ENCODE measurements at places on chromosomes 7 and 10.

- DNase-seq: no peak
Observed at GRCh38 chr7:33733870-33734650, 171.3 kb upstream of the BMPER start.

- no peak for DNase-seq
Observed at GRCh38 chr7:129786825-129787563, 165.8 kb downstream of the UBE2H start.

DNA sequence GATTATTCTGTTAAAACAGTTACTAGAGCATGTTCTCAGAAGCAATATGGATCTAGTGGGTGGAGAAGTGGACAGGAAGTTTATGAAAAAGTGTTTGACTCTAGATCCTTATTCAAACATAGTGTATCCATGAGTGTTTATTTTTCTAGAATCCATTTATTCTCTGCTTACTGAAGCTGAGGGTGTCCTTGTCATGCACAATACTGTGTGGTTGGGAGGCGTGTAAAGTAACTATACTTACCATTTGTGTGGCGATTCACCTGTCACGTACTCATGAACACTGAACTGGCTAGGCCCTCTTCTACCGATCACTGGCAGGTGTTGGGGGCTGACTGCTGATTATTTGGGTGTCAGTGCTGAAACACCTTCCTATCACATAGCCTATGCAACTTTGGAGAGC is 74.0 kb downstream of the POU6F2 start:
- no peak for DNase-seq

DNA sequence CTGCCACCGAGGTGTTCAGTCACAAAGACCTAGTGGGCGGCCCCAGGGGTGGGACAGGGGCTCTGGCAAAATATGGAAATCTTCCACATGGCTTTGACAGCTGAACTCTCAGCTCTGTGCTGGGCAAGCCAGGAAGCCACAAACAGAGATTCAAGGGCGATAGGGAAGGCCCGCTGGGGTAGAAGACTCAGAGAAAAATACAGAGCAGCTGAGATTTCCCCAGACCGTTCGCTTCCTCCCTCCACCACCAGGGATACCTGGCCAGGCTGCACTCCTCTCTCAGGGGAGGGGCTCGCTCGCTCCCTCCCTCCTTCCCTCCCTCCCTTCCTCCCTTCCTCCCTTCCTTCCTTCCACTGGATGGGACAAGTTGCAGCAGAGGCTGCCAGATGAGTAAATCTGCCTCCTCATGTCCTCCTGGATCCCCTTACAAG is 260.5 kb downstream of the PRPF18 start:
- no peak for DNase-seq

GRCh38 chr10:110042181-110042580 is 34.4 kb downstream of the ADD3 start:
- DNase-seq: no peak

- DNase-seq: no peak
Observed at GRCh38 chr7:98785929-98786571, 83.8 kb downstream of the TMEM130 start.

DNA sequence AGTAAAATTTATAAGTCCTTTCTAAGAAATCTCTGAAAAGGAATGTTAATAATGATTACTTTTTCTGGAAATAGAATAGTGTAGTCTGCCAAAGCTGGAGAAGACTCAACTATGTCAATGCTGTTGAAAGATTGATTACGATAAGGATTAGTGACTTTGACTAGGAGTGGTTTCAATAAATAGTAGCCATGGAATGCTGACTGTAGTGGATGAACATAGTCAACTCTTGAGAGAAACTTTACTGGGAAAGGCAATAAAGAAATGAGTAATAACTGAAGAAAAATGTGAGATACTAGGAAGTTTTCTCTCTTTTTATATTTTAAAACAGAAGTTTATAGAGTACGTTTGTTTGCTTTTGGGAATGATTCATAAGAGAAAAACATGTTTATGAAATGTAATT is 105.0 kb upstream of the CDK13 start:
- no peak for DNase-seq

DNA sequence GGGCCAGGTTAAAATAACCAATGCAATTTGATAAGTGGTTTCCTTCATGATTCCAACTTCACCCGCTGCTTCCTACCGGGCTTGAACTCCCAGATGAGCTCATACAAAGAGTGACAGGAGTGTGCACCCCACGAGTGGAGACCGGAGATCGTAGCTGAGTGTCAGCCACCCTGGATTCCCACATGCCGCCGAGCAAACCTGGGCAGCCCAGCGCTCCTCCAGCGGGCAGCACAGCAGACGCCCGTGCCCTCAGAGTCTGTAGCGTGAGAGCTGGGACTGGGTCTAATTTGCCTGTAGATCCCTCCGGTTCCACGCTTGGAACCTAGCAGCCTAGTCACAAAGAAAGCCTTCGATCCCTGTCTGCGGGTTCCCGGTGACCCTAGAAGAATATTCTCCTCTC is 476.1 kb upstream of the MGMT start:
- no peak for DNase-seq

DNA sequence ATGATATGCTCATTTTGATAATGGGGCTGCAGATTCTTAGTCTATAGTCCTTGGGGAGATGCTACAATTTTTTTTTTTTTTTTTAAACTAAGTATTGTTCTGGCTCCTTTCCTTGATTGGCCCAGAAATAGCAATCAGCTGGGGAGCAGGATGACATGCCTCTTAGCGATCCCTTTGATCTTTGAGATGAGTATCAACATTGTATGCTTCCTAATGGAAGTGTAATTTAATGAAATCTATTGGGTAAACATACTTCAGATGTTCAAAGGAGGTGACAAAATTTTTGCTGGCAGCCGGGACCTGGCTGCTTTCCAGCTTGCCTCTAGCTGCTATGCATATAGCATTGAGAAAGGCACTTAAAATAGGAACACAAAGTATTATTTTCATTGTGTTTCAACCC is 43.5 kb downstream of the VTI1A start:
- no peak for DNase-seq

DNA sequence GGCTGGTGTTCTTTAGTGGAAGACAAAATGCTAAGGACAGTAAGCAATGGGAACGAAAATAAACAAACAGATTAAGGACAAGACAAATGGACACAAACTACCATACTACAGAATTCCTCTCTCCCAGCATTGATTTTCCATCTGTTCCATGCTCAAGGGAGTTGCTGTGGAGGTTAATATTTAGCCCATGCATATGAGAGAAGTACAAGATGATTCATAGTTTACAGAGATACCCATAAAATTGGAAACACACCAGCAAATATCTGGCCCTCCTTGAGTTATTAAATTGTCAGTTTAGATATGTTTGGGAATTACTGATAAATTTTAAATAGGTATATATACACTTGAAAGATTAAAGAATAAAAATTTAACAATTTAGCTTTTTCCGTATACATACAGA is 69.8 kb downstream of the GLI3 start:
- DNase-seq: no peak

GRCh38 chr7:15560968-15561367 is 847 bp downstream of the AGMO start:
- DNase-seq: peak; percentile 61

- peak; percentile 17 for DNase-seq
Observed at GRCh38 chr7:18873734-18874336, 243.6 kb downstream of the TWIST1 start.

- no peak for DNase-seq
Observed at GRCh38 chr10:111110771-111111170, 33.9 kb downstream of the ADRA2A start.

- DNase-seq: peak; percentile 3
Observed at GRCh38 chr10:87506956-87507355, 2.3 kb downstream of the MINPP1 start.

- no peak for DNase-seq
Observed at GRCh38 chr10:100043796-100044195, 34.0 kb upstream of the DNMBP start.

- DNase-seq: no peak
Observed at GRCh38 chr7:37425498-37425897, 23.2 kb downstream of the ELMO1 start.

DNA sequence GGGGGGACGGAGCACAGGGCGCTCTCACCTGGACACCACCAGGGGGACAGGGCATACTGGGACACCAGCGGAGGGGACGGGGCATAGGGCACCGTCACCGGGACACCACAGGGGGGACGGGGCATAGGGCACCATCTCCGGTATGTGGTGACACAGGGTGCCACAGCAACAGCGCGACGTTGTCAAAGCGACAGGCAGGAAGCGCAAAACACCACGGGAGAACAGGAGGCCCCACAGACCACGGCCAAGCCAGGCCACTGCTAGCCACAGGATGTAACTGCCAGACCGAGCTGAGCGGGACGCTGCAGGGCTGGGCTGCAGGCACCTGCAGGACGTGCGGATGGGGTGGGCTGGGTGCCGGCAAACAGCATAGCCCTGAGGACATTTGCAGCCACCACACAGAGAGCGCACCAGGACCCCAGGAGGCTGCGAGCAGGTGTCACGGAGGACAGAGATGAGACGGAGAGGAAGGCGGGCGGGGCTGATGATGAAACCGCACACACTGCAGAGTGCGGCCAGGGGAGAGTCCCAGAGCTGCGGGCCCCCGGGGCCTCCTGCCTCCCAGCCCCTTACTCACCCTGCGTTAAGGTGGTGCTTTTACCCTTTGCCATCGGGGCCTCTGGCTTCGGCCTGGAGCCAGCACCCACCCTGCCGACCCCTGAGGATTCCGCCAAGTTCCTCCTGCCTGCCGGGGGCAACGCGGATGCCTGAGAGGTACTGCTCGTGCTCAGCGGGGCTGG is 17.5 kb downstream of the MICALL2 start:
- DNase-seq: no peak

DNA sequence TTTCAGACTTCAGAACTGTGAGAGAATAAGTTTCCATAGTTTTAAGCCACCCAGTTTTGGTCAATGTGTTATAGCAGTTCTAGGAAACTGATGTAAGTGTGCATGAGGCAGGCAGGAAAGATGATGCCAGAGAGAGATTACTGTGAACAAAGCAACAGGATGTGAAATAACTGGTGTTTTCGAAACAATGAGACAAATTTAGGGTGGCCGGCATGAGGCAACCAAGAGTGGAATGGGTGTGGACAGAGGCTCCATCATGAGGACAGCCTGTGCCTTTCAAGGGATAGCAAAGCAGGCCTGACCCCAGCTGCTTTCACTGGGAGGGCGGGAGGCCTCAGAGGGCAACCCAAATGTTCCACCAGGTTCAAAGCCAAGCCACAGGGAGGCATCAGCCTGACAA is 67.3 kb upstream of the UCN3 start:
- DNase-seq: no peak
